RWPE2 (cell line): ENCODE measurements at places on chromosomes 11 and 22.

DNA sequence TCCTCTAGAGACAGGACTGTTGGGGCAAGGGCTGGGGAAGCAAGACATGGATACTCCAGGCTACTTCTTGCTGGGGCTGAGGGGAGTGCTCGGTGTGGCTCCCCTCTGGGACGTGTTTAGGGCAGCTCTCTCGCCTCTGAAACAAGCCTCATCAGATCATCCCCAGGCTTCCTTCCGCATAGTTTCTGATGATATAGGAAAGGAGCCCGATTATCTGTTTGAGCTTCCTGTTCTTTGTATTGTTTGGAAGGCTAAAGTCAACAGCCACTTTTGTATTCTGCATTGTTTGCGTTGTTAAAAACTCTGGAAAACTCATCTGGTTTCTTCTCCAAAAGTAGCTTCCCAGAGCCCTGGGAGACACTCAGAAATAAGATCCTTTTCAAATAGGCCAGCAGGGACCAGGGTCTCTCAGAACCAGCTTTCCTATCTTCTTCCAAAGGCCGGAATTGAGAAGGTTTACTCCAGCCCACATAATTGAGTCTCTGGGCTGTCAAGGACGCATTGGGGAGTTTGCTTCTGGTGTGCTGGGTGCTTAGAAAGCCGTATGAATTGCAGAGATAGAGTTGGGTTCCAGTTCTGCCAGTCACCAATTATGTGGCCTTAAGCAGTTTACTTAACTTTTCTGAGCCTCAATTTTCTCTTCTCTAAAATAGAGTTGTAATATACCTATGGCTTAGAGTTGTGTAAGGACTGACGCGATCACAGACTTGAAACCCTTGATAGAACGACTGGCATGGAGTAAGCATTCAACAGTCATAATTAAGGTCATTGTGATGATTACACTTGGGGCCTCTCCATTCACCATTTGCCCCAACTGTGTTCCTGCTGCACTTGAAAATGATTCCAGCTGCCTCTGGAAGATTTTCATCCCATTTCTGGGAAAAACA lies 19.1 kb downstream of the CD44 start:
- no peak for DNase-seq

DNA sequence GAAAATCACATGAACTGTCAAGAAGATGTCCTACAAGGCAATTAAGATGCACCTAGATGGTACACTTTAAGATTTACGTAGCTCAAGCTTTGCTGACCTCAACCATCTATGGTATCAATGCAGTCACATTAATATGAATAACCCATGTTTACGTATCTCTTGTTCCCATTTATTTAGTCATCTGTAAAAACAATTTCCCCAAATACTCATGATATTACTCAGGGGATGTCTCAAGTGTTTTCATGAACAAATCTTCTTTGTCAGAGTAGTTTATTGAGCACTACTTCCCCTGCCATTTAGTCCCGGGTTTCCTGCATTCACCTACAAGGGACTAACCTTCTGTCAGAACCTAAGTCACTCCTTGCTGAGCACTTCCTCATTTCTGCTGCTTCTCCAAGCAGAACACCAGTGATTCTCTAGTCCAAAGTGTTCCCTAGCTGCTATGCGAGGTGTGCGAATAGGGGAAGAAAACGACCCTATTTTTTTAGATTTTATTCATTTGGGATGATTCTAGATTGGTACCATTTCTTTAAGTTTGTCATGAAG lies 554.3 kb upstream of the LRRC4C start:
- no peak for DNase-seq

DNA sequence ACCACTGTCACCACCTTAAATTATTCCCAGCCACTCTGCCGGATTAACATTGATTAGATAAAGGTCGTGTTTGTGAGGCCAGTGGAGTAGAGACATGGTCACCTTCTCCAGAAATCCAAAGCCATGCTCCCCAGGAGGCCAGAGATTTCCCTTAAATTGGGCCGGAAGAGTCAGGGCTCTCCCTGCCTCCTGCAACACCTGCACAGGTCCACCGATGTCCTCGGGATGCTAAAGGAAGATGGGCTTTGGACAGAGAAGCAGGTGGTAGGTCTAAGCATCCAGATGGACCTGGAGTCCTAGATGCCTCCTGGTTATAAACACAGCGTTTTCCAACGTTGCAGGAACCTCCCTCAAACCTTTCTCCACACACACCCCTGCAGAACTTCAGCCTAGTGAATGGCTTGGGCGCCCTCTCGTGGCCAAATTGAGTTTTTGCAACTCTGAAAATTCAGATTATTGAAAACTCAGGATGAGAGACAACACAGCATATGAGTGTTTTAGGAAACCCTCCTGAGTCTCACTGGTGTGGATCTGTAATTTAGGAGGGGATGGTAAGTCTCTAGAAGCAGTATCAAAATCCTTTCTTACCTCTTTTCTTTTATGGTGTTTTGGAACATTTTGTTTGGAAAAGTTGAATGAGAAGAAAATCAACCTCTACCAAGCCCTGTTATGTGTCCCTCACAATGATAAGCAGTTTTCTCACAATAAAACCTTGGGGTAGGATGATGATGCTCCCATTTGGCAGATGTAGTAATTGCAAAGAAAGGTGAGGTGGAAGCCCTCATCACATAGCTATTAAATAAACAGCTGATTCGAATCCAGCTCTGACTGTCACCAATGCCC lies 109.6 kb downstream of the RRAS2 start:
- no peak for DNase-seq

DNA sequence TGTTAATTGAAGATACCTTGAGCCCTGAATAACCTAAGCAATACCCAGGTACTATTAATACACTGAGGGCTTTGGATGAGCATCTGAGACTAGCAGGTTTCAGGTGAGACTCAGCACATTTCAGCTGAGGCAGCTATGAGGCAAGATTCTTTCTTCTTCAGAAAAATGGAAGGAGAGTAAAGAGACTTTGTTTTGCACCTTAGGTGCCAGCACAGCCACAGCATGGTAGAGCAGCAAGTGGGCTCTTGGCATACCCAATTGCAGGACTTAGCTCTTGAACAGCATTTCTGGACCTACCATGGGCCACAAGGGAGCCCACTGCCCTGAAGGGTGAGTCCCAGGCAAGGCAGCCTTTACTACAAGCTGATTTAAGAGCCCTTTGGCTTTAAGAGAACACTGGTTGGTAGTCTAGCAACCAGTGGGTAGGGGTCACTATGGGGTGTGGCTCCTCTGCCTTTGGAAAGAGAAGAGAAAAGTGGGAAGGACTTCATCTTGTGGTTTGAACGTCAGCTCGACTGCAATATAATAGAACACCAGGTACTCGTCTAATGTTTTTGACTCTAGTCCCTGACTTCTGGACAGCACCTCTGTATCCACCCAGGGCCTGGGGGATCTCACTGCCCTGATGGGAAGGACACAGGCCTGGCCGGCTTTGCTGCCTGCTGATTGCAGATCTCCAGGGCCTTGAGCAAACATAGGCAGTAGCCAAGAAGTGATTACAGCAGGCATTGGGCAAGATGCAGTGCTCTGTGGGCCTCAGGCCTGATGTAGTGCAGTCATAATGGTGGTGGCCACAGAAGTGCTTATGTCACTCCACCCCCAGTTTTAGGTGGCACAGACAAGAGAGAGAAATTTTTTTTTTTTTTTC lies 73.3 kb downstream of the GLYATL1 start:
- no peak for DNase-seq

DNA sequence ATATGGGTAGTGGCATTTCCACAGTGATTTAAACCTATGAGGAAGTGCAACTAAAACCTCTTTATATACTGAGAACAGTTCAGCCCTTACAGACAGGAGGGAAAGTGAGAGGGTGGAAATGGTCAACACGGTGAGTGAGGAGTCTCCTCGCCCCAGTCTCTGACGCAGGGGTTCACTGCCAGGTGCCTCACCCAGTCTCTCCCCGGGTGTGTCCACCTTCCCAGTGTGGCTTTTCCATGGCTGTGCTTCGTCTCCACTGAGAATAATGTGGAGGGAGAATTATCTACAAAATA lies 116.6 kb upstream of the TOP3B start:
- DNase-seq: no peak

- peak; percentile 96 for DNase-seq
Observed at GRCh38 chr11:6612213-6613041, at the start of gene TAF10. TSS of gene TAF10 (minus strand) at chr11:6612216. CDS start at chr11:6612189, 27 bp downstream.

- no peak for DNase-seq
Observed at GRCh38 chr11:14861680-14862079, 30.4 kb downstream of the CYP2R1 start.

GRCh38 chr11:65496304-65497140 lies 2.3 kb upstream of the MALAT1 start:
- no peak for DNase-seq

DNA sequence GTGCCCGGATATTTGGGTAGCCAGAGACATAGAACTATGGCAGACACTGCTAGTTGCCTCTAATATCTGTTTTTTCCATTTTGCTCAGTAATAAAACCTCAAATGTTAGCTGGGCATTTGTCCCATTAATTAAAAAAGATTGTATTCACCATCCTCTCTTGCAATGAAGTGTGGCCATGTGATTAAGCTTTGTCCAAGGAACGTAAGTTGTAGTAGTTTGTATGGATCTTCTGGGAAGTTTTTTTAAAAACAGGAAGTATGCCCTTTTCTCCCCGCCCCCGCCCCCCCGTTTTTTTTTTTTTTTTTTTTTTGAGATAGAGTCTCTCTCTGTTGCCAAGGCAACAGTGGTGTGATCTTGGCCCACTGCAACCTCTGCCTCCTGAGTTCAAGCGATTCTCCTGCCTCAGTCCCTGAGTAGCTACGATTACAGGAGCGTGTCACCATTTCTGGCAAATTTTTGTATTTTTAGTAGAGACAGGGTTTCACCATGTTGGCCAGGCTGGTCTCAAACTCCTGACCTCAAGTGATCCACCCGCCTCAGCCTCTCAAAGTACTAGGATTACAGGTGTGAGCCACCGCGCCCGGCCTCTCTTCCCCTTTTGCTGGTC lies 1.7 kb upstream of the TMEM135 start:
- no peak for DNase-seq

- DNase-seq: no peak
Observed at GRCh38 chr11:21556926-21557325, 636.0 kb upstream of the ANO5 start.

GRCh38 chr11:69873166-69874077 lies 54.2 kb upstream of the FGF3 start:
- DNase-seq: no peak
